ENCODE measurements at places on chromosomes 4 and X. TPM values are rescaled to one million over a fixed set of nuclear protein-coding genes. Genes with fewer than 3 reads are reported as not detected.

The ZXDB gene
- total RNA-seq: 8.6 TPM

GRCh38 chr4:5839751-5840674 is 52.9 kb downstream of the CRMP1 start:
- no peak overlapping the region for H3K4me3 ChIP-seq
- H3K4me1 ChIP-seq: no peaks in the 10 kb centered on the region
- DNase-seq: no peak
- no peaks in the 10 kb centered on the region for H3K27me3 ChIP-seq
- H3K27ac ChIP-seq: no peak overlapping the region

GRCh38 chr4:37873386-37873785 is 17.5 kb upstream of the TBC1D1 start:
- no peaks in the 10 kb centered on the region for H3K36me3 ChIP-seq
- DNase-seq: no peak
- no peak overlapping the region for H3K4me3 ChIP-seq
- H3K27me3 ChIP-seq: no peaks in the 10 kb centered on the region
- H3K4me1 ChIP-seq: peaks cover 32% of the 10 kb centered on the region

- no peak overlapping the region for H3K4me3 ChIP-seq
- peaks cover 6% of the 10 kb centered on the region for H3K4me1 ChIP-seq
- H3K27ac ChIP-seq: no peak overlapping the region
- no peaks in the 10 kb centered on the region for H3K27me3 ChIP-seq
- peaks cover 5% of the 10 kb centered on the region for H3K36me3 ChIP-seq
- DNase-seq: no peak
These were observed 15.2 kb downstream of the SNX25 start for GRCh38 chr4:185224597-185224996.

DNA sequence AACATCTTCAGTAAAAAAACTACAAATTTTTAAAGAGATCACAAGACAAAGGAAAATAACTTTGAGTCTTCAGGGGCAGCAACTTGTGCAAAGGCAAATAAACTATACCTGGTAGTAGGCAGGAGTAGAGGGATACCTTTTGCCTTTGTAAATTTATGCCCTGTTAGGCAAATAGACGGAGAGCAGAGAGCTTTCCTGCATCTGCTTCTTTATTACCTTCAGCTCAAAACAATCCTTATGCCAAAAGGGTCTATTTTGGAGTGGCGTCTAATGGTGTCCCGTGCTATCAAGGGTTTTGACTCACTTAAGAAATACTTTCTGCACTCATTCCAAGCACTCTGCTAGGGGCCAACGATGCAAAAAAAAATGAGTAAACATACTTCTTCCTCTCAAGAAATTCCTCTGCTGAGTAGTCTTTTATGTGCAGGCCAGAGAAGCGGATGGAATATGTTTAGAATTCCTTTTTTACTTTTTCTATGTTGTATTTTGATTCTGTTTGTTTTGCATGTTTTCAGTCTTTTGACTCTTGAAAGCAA is 131.9 kb downstream of the ANXA5 start:
- H3K4me3 ChIP-seq: no peak overlapping the region
- no peaks in the 10 kb centered on the region for H3K36me3 ChIP-seq
- no peak for DNase-seq
- H3K4me1 ChIP-seq: no peaks in the 10 kb centered on the region

DNA sequence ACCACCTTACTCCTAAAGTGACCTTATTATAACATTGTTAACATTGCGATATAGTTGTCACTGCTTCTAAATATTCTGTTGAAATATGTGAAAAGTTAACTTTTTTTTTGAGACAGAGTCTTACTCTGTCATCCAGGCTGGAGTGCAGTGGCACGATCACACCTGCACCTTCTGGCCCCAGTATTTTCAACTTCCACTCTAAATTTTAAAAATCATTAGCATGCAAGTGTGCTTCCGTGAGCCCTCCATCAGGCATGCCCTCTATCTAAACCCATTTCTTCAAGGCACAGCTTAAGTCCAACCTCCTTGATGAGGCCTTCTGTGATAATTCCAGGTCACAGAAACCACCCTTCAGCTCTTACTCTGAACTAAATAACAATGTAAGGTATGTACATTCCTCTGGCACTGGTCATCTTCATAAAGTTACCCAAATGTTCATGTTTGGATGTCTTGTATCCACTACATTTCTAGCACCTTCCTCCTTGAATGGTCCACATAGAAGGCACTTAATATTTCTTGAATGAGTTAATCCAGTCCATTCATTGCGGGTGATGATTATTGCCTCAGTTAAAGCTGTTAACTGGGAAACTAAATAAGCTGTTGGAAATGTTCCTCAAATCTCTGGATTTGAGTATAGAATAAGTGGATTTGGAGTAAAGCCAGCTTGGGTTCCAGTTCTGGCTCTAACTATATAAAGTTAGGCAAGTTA is 38.6 kb upstream of the TMEM131L start:
- H3K27ac ChIP-seq: no peak overlapping the region
- H3K4me1 ChIP-seq: peaks cover 78% of the 10 kb centered on the region
- no peaks in the 10 kb centered on the region for H3K27me3 ChIP-seq
- H3K4me3 ChIP-seq: no peak overlapping the region
- no peak for DNase-seq
- H3K36me3 ChIP-seq: peaks cover 2% of the 10 kb centered on the region

- no peaks in the 10 kb centered on the region for H3K4me1 ChIP-seq
- H3K4me3 ChIP-seq: no peak overlapping the region
- H3K27me3 ChIP-seq: no peaks in the 10 kb centered on the region
- no peaks in the 10 kb centered on the region for H3K36me3 ChIP-seq
- DNase-seq: no peak
These were observed 221.9 kb downstream of the PDGFC start for GRCh38 chr4:156749426-156750403.

- no peaks in the 10 kb centered on the region for H3K27me3 ChIP-seq
- H3K36me3 ChIP-seq: no peaks in the 10 kb centered on the region
- no peak overlapping the region for H3K27ac ChIP-seq
- H3K4me1 ChIP-seq: no peaks in the 10 kb centered on the region
These were observed 514.0 kb upstream of the SMIM31 start for GRCh38 chr4:164239976-164240375.

All from activated T-cell treated with anti-CD3 and anti-CD28 coated beads, Interleukin-2, amount 50 U/mL, for 72 hours (primary cell).